ENCODE measurements at places on chromosomes 7 and 10.
A peak's percentile ranks its signal among the peaks of the same experiment; 100 is the strongest.

DNA sequence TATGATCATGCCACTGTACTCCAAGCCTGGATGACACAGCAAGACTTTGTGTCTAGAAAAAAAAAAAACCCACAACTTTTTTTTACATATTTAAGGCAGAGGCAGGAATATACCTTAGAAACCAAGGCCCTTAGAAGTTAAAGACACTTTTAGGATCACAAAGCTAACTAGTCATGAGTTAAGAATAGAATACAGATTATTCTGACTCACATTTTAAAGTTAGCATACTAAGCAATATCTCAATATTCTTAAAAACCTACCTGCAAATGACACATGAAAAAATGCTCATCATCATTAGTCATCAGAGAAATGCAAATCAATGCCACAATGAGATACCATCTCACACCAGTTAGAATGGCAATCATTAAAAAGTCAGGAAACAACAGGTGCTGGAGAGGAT is 177.7 kb downstream of the CHCHD3 start:
- no peak for DNase-seq

- no peak for DNase-seq
These were observed 63.4 kb downstream of the HPSE2 start for GRCh38 chr10:99172128-99172738.

GRCh38 chr7:139249179-139249810 is 18.3 kb downstream of the UBN2 start:
- DNase-seq, result no peak

DNA sequence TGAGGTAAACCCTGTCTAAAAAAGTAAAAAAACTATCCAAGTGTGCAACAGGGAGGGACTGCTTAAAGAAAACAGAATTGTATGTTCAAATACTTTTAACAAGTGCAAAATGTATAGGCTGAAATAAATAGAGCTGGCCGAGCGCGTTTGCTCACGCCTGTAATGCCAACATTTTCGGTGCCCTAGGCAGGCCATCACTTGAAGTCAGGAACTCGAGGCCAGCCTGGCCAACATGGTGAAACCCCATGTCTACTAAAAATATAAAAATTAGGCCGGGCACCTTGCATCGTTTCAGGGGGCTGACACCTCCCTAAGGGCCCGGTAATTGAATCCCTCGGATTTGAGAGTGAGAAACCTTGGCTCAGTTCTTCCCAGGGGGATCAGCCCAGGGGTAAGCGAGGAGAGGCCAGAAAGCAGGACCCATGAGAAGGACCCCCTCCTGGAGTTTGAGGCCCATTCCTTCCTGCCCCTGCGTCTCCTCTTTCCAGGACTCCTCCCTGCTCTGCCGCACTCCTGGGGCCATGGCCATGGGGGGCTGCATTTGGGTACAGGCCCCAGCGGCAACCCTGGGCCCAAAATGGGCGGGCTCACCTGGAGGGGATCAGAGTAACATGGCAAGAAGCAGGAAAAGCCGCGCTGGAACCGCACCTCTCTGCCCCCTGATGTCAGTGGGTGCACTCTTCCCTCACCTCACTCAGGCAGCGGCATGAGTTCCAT is 75.5 kb upstream of the TMEM248 start:
- no peak for DNase-seq

DNA sequence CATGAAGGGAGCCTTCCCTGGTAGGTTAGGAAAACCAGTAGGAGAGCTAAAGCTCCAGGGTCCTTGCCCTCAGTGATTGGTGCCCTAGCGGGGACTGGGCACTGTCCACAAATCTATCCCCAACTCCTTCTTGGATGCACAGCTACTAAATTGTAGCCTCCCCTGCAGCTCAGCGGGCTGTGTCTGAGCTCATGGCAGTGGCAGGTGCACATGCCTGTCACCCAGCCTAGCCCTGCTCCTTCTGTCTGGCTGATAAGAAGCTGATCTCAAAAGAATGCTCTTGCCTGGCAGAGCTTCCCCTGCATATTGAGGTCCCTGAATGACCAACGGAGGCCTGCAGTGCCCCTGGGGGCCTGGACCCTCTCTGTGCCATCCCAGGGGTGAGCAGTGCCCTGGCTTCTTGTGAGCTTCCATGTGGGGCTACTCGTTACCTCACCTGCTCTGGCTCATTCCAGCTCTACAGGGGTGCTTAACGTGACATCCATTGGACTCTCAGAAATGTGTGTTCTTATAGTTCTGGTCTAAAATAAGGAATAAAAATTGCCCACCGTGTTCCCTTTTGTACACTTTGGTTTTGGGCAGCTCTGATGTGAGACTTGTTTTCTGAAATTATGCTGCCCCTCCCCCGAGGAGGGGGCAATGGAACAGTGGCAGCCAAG is 59.8 kb upstream of the ANTXRL start:
- no peak for DNase-seq

DNA sequence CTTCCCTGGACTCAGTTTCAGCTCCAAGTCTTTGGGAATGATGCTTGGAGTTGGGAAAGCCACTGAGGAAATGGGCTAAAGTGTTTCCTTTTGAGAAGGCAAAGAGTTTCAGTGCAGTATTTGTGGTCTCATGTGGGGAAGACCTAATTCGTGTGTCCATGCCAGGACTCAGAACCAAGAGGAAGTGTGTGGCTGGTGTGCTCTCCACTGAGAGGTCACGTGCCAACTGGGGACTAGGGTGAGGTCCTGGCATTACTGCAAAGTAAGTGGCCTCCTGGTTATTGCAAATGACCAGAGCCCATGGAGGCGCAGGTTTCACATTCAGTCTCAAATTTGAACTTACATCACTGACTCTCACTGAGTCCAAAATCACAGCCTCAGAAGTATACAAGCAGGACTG is 48.6 kb upstream of the ITPRID1 start:
- DNase-seq, result no peak

GRCh38 chr7:6272481-6273323 is at the start of gene CYTH3:
CYTH3 (minus strand) TSS chr7:6272624; CDS start chr7:6272507, 117 bp downstream.
- DNase-seq, result peak; percentile 83

- DNase-seq, result no peak
These were observed 6.2 kb upstream of the FOXK1 start for GRCh38 chr7:4675771-4676367.

DNA sequence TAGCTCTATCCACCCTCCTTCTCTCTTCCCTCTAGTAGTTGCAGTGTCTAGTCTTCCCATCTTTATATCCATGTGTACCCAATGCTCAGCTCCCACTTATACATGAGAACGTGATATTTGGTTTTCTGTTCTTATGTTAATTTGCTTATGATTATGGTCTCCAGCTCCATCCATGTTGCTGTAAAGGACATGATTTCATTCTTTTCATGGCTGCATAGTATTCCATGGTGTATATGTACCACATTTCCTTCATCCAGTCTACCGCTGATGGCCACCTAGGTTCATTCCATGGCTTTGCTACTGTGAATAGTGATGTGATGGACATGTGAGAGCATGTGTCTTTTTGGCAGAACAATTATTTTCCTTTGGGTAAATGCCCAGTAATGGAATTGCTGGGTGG is 6.5 kb downstream of the PRSS2 start:
- no peak for DNase-seq

GRCh38 chr10:59622320-59623132 is 87.1 kb downstream of the SLC16A9 start:
- DNase-seq, result peak; percentile 30

DNA sequence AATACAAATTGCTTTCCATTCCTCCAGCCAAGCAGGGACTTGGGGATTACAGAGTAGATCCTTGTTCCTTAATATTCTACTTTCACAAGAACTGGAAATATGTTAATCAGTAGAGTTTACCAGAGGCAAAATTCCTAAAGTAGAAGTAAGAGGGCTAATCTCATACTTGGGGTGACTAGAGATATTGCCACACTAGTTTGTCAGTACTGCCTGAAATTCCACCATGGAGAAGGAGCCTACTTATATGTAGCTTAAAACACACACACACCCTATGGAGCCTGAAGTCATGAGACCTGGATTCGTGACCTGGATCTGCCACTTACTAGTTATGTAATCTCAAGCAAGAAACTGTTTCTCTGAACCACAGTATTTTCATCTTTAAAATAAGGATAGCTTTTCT is 33.9 kb downstream of the STRIP2 start:
- no peak for DNase-seq

- no peak for DNase-seq
These were observed 23.9 kb upstream of the AGFG2 start for GRCh38 chr7:100515072-100515532.

DNA sequence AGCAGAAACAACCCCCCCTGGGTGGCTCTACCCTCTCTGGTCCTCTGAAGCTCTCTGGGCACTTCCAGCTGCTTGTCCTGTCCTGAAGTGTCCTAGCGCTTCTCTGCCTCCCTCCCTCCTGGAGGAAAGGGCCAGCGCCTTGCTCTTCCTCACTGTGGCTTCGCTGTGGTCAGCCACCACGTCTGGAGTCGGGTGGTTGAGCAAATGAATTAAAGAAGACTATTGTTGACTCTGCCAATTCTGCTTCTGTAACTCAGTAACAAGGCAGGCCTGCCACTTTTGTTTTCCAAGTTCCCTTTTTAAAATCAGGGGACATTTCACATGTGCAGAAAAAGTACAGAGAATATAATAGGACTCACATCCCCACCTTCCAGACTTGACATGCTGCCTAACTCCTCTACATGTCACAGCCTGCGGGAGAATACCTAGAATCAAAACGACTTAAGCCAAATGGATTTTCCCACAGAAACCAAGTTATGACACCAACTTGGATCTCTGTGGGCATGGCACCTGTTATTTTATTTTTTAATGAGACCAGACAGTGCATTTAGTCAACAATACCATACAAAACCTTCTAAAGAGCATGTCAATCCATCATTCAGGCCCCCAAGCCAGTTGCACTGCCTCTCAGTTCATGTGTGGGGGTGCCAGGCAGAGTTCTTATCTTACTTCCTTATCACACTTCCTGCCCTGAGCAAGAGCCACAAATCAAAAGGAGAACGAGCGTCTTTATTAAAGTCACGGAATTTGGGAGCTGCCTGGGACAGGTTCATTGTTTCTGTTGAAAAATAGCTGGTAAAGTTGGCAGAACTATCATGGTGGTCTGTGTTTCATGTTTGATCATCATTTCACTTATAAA is 6.8 kb downstream of the FFAR4 start:
- no peak for DNase-seq

DNA sequence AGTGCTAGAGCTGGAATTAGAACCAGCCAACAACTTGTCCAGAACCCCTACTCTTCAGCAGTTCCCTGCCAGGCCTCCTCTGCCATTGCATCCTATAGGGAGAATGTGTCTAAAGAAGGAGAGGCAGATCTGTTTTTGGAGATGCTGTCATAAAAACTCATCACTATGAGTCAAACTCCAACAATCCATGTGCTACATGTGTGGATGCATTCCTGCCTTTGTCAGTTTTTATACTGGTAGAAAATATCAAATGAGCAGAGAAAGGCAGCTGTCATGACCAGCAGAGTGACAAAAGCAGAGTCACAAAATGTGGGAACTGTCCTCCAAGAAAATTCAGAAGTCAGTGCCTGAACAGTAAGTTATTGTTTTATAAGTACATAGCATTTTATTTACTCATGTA is 93.0 kb downstream of the ABLIM1 start:
- DNase-seq, result no peak

DNA sequence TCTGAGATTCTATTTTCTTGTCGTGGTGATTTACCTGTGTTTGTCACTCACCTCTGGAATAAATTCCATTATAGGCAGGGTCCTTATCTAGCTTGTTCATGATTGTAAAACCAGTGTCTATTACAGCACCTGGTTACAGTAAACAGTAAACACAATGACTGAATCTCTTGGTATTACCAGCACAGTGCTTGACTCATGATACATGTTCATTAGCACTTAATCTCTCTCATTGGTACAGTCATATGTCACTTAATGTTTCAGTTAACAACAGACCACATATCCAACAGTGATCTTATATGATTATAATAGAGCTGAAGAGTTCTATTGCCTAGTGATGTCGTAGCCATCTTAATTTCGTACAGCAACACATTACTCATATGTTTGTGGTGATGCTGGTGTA is 1.6 kb upstream of the TASOR2 start:
- DNase-seq, result no peak

DNA sequence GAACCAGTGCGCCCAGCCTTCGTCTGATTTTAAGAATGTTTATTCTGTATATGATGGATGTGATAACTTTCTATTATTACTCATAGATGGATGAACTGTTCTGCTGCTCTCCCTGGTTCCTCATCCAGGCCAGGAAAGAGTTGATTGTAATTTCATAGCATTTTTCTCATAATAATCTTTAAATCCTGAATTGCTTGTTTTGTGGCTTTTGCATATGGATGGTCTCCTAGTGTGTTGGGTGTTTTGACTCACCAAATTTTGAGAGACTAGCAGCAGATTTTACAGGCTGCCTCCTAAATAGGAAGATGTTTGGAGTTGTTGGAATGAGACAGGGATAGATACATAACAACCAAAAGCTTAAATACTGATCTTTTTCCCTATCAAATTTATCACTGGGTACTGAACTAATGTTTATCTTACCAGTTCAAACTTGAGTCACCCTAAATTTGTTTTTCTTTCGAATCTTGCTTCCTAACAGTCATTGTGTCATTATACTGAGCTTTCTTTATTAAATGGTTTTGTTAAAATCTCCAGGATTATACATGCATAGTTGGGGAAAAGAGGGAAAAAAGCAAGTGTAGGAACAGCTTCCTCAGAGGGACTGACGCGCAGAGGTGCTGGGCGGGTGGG is 106.0 kb upstream of the GATA3 start:
- DNase-seq, result no peak

DNA sequence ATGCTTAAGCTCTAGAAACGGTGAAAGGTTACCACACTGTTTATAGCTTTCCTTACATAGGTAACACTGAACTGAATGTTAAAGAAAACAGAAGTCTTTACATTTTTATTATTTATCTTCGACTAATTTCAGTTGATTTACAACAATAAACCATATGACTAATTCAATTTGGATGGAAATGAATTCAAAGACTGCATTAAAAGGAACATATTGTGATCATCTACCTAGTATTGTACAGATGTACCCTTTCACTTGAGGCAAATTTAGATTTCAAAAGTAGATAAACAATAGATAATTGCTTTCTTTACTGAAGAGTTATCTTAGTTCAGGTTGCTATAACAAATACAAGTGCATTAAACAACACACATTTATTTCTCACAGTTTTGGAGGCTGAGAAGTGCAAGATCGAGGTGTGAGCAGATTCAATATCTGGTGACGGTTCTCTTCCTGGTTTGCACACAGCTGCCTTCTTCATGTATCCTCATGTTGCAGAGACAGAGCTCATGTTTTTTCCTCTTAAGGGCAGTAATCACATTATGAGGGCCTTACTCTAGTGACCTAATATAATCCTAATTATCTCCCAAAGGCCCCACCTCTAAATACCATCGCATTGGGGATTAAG is 15.0 kb upstream of the ARMC3 start:
- DNase-seq, result peak; percentile 38

GRCh38 chr7:72025381-72025960 is 386.7 kb downstream of the CALN1 start:
- DNase-seq, result no peak
